ENCODE measurements at places on chromosomes 11 and 22.

DNA sequence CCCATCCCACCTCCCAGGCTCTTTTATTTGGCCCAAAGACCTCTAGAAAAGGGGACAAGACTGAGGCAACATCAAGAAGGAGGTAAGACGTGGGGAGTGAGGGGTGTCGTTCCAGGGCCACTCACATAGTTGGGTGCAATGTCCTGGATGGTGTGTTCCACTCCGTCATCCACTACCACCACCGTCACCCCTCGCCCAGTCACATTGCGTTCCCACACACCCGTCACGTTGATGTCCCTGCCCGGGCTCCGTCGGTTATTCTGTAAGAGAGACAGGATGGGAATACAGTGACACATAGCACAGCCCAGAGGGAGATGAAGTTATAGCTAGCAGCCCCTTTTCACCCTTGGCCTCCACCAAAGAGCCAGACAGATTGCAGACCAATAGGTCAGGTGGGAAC is 3.8 kb downstream of the PCSK7 start:
- DNase-seq: no peak

DNA sequence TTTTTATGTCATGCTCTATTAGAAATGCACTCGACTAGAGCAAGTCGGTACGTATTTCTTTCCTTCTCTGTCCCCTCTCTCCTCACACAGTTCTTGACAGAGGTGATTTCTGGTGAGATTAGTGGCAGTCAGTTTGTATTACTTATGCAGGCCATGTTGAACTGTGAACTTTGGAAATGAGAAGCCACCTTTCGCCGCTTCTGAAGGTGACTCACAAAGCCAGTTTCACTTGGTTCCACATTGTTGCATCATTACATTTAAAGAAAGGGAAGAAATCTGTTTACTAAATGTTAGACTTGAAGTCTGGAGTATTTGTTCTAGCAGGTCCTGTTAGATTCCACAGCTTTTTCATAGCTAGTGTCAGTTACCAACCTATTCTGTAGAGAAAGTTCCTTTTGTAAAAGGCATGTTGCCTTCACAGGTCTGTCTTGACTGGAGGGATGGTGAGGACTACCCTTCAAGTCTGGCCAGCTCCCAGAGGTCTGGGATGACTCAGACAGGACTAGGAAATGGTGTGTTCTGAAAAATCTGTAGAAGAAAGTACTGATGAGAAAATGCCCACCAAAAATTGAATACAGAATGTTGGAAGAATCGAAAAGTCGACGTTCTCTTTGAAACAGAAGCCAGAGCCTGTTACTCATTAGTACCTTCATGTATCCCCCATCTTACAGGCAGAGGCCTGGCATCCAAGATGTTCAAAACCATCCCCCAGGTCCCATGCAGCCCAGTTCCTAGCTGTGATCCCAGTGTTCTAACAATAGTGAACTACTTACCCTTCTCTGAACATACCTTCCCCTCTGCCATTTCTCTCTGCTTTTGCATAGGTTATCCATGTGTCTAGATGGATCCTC is 181.4 kb downstream of the DBX1 start:
- DNase-seq: peak; percentile 84

- DNase-seq: no peak
Measured at GRCh38 chr22:46178755-46179505, 28.6 kb downstream of the PPARA start.

GRCh38 chr11:12653729-12654128 is 20.5 kb upstream of the TEAD1 start:
- DNase-seq: peak; percentile 41

- DNase-seq: no peak
Measured at GRCh38 chr11:26937386-26937785, 56.5 kb upstream of the FIBIN start.

DNA sequence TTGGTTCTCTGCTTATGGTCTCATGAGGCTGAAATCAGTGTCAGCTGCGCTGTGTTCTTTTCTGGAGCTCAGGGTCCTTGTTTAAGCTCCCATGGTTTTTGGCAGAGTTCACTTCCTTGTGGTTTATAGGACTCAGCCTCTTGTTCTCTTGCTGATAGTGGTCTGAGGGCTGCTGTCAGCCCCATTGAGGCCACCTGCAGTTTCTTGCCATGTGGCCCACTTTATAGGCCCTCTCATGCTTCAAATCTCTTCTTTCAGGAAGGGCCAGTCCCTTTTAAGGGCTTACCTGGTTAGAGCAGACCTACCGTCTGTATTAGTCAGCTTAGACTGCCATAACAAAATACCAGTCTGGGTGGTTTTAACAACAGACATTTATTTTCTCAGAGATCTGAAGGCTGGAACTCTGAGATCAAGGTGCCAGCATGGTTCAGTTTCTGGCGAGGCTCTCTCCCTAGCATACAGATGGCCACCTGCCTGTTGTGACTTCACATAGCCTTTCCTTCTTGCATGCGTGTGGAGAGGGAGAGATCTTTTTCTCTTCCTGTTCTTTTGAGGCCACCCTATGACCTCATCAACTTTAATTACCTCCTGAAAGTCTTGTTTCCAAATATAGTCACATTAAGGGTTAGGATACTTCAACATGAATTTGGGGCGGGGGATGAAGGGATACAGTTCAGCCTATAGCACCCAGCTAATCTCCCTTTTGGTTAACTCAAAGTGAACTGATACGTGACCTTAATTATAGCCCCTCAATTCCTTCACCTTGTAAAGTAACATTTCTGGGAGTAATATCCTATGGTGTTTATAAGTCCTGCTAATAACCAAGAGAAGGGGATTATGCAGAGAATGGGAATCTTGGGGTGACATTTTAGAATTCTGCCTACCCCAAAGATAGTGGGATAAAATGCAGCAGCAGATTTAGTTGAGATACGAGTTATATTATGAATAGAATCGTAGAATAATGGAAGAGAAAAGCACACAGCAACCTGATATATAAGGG is 131.8 kb downstream of the UVRAG start:
- DNase-seq: peak; percentile 59

GRCh38 chr11:46389450-46390330 is 1.9 kb downstream of the CHRM4 start:
- peak; percentile 46 for DNase-seq

DNA sequence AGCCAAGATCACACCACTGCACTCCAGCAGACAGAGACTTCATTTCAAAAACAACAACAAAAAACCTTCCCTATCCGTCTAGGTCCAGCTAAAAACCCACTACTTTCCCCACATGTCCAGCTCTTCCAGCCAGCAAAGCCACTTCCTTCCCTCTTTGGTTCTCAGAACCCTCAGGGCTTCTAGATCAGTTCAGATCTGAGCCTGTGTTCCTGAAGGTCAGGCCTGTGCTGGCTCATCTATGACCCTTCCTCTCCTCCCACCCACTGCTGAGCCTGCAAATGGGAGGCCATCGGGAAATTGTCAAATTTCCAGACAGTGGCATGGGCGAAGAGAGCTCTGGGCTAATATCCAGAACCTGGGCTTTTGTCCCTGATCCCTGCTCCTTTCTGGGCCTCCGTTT is 37.8 kb downstream of the SLCO2B1 start:
- no peak for DNase-seq

DNA sequence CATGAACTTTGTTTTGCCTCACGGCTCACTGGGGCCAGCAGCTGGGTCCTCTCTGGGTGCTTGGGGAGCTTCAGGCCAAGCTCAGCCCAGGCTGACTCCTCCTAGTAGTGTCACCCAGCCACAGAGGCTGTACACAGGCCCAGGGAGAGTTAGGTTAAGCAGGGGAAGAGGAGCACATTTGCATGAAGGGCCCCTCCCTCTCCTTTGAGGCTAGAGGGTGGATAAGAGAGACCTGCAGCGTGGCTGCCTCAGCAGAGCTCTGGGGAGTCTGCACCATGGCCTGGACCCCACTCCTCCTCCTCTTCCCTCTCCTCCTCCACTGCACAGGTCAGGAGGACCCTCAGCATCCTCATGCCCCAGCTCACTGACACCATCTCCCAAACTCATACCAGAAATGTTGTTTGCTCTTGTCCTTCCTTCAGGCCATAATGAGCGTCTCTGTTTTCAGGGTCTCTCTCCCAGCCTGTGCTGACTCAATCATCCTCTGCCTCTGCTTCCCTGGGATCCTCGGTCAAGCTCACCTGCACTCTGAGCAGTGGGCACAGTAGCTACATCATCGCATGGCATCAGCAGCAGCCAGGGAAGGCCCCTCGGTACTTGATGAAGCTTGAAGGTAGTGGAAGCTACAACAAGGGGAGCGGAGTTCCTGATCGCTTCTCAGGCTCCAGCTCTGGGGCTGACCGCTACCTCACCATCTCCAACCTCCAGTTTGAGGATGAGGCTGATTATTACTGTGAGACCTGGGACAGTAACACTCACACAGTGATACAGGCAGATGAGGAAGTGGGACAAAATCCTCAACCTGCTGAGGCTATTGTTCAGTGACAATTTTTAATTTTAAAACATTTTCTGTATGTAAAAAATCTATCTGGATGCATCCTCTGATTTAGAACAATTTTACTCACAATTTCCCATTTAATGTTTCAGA is 82.4 kb upstream of the VPREB1 start:
- no peak for DNase-seq

GRCh38 chr11:71178076-71178475 is 74.3 kb downstream of the SHANK2 start:
- DNase-seq: no peak

DNA sequence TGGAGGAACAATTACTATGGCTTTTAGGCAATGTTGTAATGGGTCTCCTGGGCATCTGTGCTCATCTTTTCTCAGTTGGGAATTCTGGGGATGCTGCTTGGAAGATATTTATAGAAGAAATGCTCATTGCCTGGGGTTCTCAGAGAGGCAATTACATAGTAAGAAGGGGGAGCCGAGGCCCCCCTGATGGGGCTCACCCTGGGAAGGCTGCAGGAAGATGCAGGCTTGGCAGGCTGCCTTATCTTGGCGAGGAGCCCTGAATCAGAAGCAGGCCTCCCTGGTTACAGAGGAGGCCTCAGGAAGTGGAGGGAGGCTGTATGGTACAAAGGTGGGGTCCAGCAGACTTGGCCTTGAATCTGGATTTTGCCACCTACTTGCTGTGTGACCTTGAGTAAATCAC is 60.6 kb upstream of the CRYBB3 start:
- DNase-seq: no peak

- no peak for DNase-seq
Measured at GRCh38 chr11:102957953-102958352, 2.4 kb upstream of the MMP13 start.

DNA sequence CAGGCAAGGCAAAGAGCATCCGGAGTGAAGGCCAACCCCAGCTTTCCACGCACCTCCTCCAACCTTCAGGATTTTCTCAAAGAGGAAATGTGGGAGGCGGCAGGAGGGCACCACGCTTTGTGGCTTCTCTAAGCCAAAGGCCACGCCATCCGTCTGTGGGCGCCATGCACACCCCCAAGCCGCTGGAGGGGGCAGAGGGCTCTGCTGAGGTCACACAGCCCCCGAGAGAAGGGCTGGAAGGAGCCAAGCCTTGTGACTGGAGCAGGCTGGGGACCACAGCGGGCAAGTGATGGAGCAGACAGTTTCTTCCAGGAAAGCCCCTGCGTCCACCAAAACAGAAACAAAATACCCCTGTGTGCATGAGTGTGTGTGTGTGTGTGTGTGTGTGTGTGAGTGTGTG is 527.4 kb downstream of the BRD1 start:
- no peak for DNase-seq

DNA sequence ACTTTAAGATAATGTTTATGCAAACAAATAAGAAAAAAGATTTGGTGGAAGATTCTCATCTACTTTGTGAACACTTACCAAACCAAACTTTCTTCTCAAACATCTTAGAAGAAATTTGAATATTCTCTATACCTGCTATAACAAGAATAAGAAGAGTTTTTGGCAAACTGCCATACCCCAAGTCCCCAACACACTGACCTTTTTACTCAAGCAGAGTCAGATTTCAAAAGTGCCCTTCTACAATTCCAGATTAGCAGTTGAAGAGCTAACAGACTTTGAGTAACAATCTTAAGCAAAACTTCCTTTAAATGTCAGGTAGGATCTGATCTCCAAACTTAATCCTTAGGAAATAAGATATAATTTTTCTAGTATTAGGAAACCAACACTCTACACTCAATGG is 33.9 kb downstream of the TSG101 start:
- DNase-seq: no peak

GRCh38 chr11:116030697-116031331 is 526.6 kb upstream of the CADM1 start:
- no peak for DNase-seq

DNA sequence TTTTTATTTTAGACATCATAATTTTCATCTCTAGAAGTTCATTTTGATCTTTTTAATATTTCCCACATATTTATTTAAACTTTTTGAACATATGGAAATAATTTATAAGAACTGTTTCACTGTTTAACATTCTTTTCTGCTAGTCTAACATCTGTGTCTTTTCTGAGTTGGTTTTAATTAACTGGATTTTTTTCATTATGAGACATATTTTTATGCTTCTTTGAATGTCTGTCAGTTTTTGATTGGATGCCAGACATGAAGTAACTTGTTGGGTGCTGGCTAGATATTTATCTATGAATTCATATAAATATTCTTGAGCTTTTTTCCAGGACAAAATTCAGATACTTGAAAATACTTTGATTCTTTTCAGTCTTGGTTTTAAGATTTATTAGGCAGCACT is 317.8 kb upstream of the NCAM1 start:
- DNase-seq: no peak

DNA sequence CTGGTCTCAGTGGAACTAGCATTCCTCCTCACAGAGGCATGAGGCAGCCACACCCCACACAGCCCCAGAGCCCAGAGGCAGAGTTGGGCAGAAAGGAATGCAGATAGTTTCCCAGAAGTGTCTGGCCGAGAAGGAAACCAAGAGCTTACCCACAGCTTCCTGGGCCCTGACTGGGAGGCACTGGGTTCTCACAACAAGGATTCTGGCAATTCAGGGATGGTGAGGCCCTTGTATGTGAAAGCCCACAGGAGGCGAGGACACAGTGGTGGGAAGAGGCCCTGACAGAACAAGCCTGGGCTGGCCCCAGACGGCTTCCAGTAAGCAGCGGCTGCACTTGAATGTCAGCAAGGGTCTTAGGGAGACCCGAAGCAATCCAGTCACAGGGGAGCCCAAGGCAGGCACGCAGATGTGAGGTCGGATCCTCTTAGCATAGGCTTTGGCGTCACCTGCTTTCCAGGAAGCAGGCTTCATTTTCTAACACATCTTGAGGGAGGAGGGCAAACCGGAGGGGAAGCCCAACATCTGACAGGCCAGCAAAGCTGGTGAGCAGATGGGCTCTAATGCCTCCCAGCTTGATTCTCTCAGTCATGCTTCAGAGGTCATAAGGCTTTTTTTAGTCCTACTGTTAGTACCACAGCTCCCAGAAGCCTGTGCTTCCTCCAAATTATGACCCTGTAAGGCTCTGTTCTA is 78.3 kb upstream of the AKIP1 start:
- no peak for DNase-seq

- peak; percentile 78 for DNase-seq
Measured at GRCh38 chr11:80462211-80462610, 1021.4 kb upstream of the TENM4 start.

GRCh38 chr22:45265535-45265934 is 19.2 kb upstream of the UPK3A start:
- no peak for DNase-seq

- no peak for DNase-seq
Measured at GRCh38 chr11:31477528-31478222, 31.7 kb downstream of the IMMP1L start.

- no peak for DNase-seq
Measured at GRCh38 chr11:118629761-118630661, 22.6 kb downstream of the PHLDB1 start.
